Progenitor cell of endocrine pancreas (in vitro differentiated cells): ENCODE measurements at places on chromosomes 12 and 14.

DNA sequence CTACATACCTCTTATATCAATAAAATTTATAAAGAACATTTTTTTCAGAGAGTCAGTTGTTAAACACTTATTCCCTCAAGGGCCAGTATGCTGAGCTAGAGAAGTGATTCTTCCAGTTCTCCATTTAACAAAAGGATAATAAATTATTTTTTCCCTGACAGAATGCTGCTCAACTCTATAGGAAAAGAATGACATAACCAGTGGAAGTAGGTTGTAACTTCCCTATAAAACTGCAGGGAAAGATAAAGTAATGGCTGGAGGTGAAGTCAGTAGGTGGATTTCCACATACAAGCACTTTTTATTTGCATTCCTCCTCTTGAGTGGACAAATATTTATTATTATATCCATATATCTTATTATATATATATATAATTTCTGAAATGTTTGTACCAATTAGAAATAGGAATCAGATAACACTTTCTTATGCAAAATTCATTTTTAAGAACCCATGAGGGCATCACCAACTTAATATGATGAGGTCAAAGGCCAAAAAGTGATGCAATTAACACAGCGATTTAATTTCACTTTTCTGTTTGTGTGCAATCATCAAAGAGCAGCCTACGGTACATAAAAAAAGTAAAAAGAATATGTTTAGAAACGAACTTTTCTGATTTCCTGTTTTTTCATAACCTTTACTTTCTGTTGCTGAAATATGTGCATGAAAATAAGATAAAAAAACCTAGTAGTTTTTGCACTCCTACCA is 175.3 kb downstream of the PRKD1 start:
- no peak for DNase-seq

- DNase-seq = no peak
Observed at GRCh38 chr14:63438065-63438757, 105.0 kb downstream of the PPP2R5E start.

- no peak for DNase-seq
Observed at GRCh38 chr12:6114476-6114870, 10.0 kb downstream of the VWF start.

DNA sequence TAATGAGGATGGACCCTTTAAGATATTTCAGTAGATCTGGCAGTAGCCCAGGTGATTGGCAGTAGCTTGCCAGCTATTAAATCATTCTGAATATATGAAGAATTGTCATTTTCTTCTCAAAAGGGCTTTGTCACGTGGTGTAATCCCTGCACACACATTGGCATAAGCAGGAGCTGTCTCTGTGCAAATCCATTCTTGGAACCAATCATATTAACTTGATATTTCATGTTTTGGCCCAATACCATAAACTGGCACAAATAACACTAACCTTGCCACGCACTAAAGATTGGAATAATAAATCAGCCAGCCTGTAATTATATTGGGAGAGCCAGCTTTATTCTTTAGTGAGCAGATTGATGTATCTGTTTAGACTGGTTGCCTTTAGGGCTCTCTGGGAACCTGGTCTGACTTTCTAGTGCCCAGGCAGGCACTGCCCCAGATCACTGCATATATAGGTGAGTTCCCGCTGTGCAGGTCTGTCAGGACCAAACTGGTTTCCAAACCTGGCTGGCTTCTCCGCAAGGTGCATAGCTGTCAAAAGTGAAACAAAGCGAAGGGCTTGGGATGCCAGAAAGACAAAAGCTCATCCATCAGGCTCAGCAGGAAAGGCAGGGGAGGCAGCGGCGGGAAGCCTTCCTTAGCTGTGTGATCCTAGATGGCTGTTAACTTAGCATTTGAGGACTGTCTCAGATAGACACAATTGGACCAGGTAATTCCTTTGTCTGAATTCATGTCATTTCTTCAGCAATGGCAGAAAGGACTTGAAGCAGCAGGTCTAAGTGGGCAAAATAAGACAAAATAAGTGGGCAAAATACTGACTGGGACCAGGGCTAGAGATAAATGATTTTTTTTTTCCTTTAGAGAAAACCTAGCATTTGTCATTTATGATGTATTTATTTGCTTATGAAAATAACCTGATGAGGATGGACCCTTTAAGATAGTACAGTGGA is 128.8 kb upstream of the DYRK2 start:
- DNase-seq = no peak

GRCh38 chr14:44701563-44702263 is 194.6 kb upstream of the FSCB start:
- no peak for DNase-seq

DNA sequence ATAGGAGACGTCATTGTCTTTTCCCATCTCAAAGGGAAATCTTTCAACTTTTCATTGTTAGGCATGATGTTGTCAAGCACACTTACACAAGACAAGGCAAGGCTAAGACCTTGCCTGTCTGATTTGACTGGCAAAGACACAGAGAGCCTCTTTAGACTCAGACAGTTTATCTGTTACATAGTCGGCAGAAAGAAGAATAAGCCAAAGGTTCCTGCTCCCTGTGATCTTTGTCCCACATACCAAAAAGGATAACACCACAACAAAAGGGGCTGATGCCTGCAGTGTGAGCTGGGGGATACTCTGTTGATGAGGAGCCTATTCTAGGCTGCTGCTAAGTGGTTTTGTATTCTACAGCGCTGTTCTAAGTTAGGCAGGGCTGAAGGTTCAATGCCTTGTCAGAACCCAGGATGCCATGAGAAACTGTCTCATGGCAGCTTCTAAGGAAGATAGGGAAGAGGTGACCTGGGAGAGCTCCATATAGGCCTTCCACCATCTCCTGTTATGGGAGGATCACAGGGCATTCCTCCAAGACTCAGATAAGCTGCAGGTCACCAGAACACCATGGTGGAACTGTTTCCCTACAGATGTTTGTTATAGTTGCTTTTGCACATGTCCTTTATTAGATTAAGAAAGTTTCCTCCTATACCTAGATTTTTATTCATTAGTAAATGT is 12.7 kb downstream of the ERC1 start:
- no peak for DNase-seq

GRCh38 chr14:50791201-50791600 is 39.8 kb downstream of the NIN start:
- no peak for DNase-seq

DNA sequence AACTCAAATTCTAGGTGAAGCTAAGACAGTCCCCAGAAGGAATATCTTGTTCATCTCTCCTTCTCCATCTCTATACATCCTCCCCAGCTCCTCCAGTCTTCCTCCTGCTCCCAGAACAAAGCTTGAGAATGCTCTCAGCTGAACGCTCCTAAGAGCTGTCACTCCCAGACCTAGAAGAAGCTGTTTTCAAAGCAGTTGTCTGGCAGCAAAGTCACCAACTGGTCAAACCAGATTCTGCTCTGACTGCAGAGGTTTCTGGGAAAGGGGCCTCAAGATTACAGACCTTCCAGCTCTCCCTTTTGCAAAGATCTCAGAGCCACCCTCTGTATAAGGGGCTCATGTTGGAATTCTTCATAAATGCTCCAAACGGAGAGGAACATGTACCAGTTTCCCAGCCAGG is 9.6 kb upstream of the HSPB8 start:
- DNase-seq = no peak

DNA sequence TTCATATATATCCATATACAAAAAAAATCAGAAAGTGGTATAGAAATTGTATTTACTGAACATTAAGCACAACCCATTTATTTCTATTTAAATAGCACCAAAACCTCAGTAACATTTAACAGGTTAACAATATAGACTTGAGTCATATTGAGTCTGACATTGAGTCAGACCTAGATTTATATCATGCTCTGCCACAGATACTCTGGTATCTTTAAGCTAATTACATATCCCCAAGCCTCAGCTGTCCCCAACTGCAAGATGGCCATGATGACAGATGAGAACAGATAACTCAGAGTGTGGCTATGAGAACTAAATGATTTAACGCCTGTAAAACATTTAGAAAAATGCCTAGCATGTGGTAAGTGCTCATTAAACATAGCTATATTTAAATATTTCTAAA is 40.3 kb downstream of the IFNG start:
- DNase-seq = no peak

DNA sequence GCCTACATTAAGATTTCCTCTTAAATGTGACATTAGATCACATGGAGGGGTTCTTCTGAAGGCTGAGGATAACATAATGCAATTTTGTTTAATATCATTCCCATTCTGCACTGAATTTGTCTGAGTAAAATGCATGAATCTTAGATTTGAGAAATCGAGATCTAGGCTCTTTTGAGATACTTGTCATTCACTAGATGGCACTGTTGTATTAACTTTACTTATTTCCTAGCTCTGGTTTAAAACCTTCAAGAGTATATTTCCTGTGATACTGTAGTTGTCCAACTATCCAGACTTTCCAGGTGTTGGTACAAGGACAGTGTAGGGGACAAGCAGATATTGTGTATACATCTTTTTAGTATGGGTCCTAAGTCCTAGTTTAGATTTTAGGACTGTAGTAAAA is 91.7 kb upstream of the SEL1L start:
- DNase-seq = no peak

DNA sequence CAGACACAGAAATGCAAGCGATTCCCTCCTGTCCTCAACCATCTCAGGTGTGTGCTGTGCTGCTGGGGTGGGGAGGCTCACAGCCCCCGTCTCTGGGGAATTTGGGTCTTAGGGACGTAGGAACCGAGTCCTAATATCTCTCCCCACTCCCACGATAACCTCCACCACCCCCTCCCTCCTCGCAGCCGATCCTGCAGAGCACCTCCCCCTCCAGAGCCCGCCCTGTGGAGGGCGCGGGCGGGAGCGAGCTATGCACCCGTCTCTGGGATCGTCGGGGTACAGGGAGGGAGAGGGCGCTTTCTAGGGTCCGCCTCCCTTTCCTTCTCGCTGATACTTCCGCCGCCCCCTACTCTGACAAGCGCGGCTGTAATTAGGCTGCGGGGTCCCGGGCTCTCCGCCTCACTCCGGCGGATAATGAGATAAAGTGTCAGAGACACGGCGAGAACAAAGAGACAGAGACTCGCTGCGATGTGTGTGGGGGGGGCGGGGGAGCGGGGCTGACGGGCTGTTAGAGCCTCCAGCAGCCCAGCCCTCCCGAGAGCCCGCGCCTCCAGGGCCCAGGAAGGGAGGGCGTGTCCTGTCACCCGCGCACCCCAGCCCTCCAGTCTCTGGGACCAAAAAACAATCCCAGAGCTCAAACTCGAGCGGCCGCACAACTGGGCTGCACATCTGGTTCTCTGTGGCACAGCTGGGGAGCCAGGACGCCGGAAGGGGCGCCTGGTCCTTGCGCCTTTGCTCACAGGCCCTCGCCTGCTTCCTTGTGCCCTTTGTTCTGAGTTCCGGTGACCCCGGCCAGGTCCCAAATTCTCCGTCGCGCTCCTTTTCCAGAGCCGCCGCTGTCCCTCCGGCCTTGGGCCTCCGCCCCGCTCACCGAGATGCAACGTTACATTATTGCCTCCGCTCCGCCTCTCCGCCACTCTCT is 8.7 kb downstream of the SHMT2 start:
- DNase-seq = no peak
